ENCODE measurements at places on chromosomes 4 and X.

- DNase-seq, result no peak
These were observed 113.5 kb downstream of the DHX15 start for GRCh38 chr4:24470666-24471485.

- no peak for DNase-seq
These were observed 79.9 kb downstream of the CHST7 start for GRCh38 chrX:46653482-46653881.

- no peak for DNase-seq
These were observed 10.9 kb upstream of the NALF2 start for GRCh38 chrX:69493193-69493592.

DNA sequence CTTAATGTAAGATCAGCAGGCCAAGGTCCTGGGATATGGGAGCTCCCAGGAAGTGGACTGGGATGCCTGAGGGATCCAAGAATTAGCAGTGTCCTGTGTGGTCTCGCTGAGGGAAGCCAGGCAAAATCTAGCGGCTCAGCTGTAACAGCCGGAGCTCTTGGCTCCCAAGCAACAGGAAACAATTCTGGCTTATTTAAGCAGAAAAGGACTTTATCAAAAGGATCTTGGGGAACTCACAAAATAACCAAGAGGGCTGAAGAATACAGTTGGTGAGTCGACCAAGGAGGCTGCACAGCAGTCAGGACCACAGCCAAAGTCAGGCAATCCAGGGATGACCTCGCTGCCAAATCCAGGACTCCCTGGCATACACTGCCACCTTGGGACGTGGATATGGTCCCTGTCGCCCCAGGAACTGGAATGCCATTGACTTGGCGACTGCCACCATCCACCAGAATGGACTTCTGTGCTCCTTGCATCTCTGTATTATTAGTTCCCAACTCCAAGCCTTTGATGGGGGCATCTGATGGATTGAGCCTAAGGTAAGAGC lies 165.3 kb upstream of the BCOR start:
- no peak for DNase-seq

DNA sequence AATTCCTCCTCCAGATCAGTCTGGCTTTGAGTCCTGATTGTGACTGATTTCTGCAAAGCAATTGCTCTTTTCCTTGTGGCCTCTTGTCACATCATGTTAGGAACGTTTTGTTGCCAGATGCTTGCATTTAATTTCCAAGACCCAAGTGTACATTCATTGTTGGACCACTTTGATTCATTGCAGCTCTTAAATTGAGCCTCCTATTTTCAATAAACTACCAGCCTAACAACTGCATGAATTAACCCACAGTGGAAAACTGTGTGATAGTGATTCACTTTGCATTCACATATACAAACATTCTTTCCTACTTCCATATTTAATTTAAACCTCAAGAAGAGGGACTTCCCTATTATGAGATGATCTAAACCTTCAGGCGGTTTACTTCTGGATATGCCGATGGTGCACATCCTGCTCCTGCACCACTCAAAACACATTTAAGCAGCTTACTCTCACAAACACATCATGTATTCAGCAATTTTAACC lies 118.4 kb downstream of the AFF1 start:
- DNase-seq, result no peak

DNA sequence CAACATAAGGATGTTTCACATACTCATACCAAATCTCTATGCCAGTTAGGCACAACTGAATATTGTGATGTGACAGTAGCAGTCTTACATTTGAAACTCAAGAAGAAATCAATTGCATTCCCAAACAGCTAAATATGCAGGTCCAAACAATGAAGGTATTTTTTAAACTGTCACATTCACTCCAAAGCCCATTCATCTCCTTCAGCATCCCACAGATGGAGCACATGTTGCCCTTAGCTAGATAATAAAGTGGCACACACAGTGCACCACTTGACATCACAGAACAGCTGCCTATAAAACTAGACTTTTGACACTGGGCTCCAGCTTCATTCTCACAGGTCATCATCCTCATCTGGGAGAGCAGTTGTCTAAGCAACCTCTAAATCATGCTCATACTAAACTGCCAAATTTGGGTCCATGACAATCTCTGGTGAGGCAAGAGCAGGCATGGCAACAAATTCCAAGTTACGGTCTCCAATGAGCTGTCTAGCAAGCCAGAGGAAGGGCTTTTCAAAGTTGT lies 26.2 kb upstream of the ARHGEF6 start:
- no peak for DNase-seq

DNA sequence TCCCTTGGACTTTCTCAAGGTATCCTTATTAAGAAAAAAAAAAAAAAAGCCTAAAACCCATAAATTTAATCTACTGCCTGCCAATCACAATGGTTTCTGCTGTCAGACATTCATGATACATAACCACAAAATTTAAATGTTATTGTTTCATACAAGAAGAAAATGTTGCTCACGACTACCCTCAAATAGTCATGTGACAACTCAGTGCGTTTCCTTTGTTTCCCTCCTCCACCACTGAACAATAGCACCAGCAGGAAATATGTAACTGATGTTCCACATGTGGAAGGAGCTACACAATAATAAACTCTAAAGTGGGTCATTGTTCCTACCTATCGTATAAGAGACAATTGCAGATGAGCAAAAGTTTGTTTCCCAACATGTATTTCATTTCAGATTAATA lies 244.1 kb upstream of the EDNRA start:
- DNase-seq, result no peak

- no peak for DNase-seq
These were observed 555.4 kb downstream of the RAB28 start for GRCh38 chr4:12928751-12929150.

DNA sequence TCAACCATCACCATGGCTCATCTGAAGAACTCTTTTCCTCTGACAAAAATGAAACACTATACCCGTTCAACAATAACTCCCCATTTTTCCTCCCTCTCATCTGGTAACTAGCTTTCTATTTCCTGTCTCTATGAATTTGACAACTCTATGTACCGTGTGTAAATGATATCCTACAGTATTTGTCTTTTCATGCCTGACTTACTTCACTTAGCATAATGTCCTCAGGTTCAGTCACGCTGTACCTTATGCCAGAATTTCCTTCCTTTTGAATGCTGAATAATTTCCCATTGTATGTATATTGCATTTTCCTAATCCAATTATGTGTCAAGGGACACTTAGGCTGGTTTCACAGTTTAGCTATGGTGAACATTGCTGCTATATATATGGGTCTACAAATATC lies 18.2 kb downstream of the MAGEA9 start:
- no peak for DNase-seq

DNA sequence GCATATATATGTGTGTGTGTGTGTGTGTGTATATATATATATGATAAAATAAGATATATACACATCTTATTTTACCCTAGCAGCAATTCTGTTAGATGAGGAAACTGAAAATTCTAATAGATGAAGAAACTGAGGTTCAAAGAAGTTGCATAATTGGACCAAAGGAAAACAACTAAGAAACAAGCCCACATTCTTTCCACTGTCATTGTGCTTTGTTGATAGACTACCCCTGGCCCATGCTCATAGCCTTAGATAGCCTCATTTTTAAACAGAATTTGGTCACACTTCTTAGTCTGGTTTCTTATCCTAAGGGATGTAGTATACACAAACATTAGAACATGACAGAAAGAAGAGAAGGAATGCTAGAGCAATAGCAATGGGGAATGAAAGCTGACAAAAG lies 138.8 kb downstream of the NDST3 start:
- no peak for DNase-seq

- no peak for DNase-seq
These were observed 1.9 kb upstream of the FGG start for GRCh38 chr4:154614306-154614705.

DNA sequence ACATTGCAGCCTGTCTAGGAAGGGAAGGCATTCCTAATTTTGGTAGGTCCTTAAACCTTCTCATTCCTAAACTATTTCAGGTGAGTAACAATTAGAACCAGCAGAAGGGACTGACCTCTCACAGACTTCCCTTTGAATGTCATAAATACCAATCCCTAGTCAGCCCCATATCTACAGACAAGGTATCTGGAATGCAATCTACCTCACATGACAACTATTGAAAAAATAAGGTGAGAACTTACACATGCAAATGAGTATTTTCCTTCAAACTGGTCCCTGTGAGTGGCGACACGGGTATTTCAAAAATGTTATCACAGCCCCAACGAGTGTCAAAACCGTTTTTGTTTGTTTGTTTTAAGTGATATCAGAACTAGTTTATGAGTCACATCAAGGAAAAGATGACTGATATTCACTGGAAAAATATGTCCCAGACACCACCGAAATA lies 102.4 kb upstream of the VCX2 start:
- no peak for DNase-seq

GRCh38 chrX:8688776-8689175 lies 43.2 kb downstream of the ANOS1 start:
- DNase-seq, result no peak

DNA sequence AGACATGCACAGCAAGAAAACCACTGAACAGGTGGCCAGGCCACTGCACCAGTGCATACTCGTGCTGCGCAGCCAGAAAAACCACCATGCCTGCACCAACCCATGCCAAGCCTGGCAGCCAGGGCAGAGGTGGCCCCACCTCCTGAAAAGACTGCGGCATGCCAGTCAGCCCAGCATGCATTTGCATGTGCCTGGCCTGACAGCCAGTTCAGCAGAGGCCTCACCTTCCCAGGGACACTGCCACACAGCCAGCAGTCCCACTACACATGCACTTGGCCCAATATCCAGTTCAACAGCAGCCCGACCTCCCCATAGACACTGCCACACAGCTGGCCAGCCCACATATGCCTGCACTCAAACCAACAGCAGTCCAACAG lies 43.5 kb upstream of the DDX60 start:
- no peak for DNase-seq

DNA sequence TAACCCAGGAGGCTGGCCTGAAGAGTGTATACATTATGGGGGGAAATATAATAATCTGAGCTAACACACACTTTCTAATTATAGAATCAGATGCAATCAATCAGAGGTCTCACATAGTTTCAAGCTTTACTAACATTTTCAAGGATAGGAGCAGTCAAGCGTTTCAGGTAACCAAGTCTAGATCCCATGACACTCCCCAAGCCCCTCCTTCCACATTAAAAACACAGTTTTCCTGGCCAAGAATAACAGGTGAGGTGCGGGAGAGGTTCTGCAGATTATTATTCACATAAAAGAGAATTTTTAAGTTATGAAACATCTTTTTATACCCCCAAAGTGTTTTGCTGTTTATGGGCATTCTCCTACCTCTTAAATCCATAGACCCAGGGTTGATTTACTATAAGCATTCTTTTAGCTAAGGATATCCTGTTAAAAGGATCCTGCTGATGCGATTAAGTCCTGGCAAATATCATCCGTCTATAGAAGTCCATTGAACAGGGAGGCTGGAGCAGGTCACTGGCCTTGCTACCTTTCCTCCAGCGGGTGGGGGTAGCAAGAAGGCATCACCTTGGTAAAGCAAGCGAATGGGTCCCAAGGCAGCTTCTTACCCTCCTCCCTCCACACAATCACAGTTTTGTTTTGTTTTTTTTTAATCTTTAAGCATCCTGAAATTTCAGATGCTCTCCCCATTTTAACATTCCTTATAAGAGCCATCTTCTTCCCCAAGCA lies 104.7 kb upstream of the GPM6A start:
- no peak for DNase-seq

GRCh38 chr4:6200011-6200921 lies at the start of gene JAKMIP1:
Gene JAKMIP1 (minus strand): TSS chr4:6200549. CDS start chr4:6112850, 87,699 bp downstream.
- no peak for DNase-seq

DNA sequence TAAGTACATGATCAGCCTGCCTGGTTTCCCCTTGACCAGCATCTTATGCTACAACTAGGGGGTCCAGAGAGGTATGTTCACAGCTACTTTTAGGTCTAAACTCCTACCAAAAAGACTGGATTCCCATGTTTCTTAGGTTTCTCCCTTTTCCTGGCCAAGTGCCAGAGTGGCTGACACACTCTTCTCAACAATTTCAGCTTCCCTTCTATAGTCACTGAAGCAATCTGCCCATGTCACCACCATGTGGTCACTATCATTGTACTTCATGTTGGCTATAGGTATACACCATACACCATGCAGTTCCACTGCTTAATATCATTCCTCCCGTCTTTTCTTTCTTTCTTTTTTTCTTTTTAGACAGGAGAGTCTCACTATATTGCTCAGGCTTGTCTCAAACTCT lies 66.9 kb downstream of the KLHL13 start:
- no peak for DNase-seq

GRCh38 chr4:12409507-12410190 lies 981.0 kb upstream of the HS3ST1 start:
- no peak for DNase-seq

- DNase-seq, result no peak
These were observed 82.8 kb downstream of the NAT8L start for GRCh38 chr4:2141762-2142451.

GRCh38 chrX:51494409-51494808 lies 2.0 kb downstream of the NUDT11 start:
- DNase-seq, result no peak

DNA sequence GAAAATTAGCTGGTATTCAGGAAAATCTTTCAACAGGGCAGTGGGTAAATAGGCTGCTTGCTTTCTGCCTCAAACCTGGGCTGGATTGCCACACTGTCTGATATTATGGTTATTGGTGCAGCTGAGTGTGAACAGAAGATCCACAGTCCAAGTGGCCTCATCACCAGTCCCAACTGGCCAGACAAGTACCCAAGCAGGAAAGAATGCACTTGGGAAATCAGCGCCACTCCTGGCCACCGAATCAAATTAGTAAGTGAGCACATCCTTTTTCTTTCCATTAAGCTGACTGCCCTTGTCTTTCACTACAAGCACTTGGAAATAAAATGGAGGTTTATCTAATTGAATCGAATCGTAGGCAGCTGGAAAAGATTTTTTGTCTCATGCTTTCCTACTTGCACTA lies 204.7 kb downstream of the TLL1 start:
- DNase-seq, result no peak

DNA sequence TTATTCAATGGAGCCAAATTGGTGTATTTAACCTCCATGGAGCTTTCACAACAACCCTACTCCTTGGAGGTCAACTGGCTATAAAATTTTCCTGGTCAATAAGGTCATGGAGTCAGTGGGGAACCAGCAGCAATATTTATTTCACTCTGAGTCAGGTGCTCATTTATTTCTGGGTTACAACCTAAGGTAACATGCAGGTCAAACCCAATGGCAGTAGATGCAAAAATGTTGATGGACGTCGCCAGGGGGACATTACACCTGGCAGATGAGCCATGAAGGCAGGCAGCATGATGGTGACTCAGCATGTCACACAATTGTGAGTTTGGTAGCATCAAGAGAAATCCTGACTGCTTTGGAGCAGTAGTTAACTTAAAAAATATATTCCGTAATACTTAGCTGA lies 514.1 kb downstream of the IL15 start:
- DNase-seq, result no peak

Measured in cortex of kidney (tissue), 1 donor.